ENCODE measurements at places on chromosomes 12 and 14. TPM values are rescaled to one million over a fixed set of nuclear protein-coding genes. Genes with fewer than 3 reads are reported as not detected.

The MYH6 gene
- total RNA-seq: not detected

The CLEC4D gene
- total RNA-seq: not detected

The TESPA1 gene
- not detected for total RNA-seq

The SMIM41 gene
- total RNA-seq: not detected
